ENCODE measurements at places on chromosomes 1 and 21.

DNA sequence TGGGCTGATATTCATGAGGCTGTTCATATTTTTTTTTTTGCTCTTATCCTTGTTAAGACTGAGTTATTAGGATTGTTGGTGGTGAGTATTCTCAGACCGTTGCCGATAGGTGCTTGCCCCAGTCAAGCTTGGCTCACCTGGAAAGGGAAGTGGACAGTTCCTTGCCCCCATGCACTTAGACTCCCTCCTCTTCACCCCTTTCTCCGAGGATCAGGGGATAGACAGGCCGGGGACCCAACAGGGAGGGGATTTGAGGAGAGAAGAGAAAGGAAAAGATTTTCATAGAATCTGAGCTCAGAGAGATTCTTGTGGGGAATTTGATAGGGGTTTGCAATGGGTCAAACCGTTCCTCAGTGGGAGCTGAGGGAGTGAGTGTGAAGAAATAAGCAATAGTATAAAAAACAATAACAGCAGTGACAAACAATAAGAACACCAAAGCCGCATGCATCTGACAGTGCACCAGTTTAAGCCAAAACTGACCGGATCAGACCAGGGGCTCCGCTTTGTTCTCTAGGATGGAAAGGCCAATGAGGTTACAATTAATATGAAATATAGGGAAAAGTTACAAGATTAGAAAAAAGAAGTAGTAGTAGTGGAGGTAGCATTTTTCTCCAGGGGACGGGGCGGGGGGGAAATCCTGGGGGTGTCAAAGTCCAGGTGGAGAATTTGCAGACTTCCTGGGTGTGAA lies 8.9 kb downstream of the PAX7 start:
- DNase-seq, result no peak

DNA sequence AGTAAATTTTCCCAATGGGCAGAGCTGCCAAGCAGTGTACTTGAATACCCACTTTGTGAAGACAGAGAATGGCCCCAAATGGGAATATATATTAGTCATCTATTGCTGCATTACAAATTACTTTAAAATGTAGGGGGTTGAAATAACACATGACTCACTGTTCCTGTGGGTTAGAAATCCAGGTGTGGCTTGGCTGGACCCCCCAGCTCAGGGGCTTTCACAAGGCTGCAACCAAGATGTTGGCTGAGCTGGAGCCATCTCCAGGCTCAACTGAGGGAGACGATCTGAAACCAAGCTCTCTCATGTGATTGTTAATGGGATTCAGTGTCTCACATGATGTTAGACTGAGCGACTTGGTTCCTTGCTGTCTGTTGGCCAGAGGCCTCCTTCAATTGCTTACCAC lies 33.4 kb upstream of the ARHGAP29 start:
- DNase-seq, result no peak

DNA sequence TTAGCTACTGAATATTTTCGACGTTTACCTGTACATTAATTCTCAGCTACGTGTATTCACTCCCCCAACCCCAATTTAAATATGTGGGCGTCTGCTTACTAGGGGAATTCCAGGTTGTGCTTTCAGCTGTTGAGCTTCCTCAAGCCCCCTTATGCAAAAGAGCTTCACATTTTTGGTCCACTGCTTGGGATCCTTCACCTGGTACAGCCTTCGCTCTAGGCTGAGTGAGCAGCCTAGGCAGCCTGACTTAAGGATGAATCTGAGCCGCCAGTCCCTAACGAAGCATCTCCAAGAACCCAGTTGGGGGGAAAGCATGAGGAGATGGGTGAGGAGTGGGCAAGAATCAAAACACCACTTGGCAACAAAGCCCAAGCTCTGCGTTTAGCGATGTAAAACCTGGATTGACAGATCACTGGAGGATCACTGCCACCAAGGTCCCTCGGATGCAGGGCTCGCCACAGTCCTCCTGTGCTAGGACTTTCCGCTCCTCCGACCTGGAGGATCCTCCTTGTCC lies 674 bp downstream of the BCL10 start:
- no peak for DNase-seq

DNA sequence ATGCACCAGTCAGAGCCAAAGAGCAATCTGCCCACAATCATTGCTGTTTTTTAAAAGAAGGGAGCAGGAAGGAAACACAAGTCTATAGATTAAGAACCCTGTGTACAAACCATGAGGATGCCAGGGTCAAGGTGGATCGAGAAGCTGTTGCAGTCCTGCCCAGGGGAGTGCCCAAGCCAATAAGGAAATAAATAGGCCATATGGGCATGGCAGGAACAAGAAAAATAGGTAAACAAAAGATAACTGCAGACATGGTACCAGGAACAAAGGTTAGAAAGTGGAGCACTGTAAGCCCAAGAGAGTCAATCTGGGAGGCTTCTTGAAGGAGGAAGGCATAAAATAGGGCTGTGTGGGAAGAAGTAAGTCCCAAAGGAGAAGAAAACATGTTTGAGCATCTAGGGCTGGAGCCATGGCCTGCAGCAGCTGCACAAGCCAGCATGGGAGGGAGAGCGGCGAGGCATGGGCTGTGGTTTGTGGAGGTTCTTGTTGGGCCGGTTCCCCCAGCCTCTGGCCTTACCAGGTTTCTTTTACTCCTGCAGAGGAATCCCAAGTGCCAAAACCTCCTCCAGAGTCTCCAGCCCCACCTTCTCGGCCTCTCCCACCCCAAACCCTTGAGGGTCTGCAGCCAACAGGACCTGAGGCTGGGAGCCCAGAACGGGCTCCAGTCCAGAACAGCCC lies 13.6 kb downstream of the INAVA start:
- DNase-seq, result no peak

- DNase-seq, result no peak
Observed at GRCh38 chr1:106613861-106614260, 442.6 kb upstream of the PRMT6 start.

GRCh38 chr1:245180496-245181157 lies 25.8 kb downstream of the KIF26B start:
- DNase-seq, result no peak

GRCh38 chr21:33197496-33197895 lies 32.2 kb upstream of the IFNAR2 start:
- DNase-seq, result no peak

DNA sequence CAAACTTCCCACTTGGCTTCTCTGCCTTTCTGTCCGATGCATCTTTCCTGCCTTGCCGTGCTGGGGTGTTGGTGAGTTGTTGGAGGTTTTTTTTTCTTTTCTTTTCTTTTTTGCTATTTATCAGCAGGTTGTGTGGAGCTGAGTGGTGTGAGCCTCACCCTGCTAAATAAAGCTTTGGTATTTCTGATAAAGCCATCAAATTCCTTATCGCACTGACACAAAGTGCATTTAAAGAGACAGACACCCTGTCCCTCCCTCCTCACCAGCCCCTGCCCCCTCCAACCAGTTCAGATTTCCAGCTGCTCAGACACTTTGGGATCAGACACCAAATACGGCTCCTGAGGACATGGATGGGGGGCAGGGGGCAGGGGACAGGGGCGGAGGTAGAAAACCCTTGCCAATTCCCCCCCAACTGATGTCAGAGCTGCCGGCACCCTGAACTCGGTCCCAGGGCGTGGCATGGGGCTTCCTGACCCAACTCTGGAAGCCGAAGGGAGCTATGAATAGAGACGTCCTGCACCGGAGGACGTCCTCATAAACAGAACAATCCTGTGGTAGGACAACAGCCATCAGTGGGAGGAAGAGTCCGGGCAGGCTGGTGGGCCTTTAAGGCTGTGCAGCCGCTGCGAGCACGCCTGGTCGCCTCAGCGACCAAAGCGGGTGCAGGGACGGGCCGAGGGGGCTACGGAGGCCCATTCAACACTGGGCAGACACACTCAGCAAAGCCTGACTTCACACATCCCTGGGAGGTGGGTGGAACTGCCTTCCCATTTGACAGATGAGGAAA lies 79.0 kb downstream of the CASZ1 start:
- no peak for DNase-seq

GRCh38 chr1:171740356-171740863 lies 1.5 kb downstream of the VAMP4 start:
- no peak for DNase-seq

- DNase-seq, result peak; percentile 25
Observed at GRCh38 chr1:3695326-3696217, 43.3 kb downstream of the TP73 start.

DNA sequence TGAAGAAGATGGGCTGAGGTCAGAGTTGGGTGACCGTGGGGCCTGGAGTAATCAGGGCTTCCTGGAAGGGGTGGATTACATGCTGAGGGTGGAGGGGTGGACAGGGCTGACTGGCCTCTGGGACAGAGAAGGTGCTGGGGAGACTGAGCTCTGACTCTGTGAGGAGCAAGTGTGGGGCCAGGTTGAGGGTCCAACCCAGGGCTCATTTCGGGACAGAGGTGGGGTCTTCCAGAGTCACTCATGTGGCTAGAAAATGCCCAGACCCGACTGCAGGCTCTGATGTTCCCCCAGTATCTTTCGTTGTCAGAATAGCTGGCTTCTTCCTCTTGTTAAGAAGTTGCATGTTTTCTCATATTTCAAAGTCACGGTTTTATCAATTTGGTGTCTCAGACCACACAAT lies 311.8 kb downstream of the PTPRU start:
- DNase-seq, result no peak

DNA sequence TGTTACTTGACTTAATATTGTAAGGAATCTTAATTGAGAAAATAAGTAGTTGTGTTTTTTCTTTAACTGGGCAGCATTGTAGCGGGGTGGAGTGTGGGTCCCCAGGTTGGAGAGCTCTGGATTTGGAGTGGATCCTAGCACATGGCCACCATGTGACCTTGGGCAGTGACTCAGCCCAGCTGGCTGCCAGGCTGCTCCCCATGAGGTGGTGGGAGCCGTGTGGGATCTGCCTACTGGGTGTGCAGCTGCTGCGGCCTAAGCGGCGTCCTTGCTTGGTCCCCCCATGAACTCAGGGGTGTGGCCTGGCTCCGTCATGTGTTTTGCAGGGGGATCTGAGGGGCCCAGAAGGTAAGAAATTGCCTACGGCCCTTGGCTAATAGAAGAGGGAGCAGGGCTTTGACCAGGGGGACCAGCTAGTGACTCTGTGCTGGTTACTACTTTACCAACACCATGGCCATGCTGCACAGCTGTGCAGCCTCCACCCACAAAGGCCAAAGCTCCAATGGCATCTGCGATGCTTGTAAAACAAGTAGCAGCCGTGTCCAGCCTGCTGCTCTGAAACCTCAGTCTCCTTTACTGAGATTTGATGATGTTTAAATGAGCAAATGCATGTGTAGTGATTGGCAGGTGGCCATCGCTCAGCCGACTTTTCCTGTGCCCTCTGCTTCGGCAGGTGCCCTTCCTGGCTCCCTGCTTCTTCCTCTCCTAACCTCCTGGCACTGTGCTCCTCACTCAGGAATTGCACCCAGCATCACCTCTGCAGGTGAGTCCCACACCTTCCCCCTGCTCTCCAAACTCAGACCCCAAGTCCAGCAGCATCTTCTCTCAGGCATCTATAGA lies 68.3 kb downstream of the ADARB1 start:
- no peak for DNase-seq

DNA sequence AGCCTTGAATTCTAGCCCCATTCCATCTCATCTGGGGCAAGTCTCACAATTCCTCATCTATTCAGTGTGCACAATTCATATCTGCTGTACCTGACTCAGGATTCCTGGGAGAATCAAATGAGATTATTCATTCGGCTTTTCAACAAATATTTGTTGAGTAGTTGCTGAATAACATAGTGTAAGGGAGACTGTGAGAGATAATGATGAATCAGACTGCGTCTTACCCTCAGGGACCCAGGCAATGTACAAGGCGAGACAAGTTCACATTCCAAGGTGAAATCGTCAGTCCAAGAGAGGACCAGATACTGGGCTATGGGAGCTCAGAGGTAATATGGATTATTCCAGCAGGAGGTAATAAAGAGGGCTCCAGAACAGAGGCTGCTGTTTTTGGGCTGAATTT lies 67.8 kb upstream of the SMYD2 start:
- no peak for DNase-seq

- no peak for DNase-seq
Observed at GRCh38 chr1:184194236-184194635, 142.7 kb downstream of the TSEN15 start.

GRCh38 chr1:64909031-64909430 lies 57.3 kb downstream of the JAK1 start:
- DNase-seq, result no peak

- DNase-seq, result no peak
Observed at GRCh38 chr1:75074831-75075395, 59.3 kb upstream of the LHX8 start.

DNA sequence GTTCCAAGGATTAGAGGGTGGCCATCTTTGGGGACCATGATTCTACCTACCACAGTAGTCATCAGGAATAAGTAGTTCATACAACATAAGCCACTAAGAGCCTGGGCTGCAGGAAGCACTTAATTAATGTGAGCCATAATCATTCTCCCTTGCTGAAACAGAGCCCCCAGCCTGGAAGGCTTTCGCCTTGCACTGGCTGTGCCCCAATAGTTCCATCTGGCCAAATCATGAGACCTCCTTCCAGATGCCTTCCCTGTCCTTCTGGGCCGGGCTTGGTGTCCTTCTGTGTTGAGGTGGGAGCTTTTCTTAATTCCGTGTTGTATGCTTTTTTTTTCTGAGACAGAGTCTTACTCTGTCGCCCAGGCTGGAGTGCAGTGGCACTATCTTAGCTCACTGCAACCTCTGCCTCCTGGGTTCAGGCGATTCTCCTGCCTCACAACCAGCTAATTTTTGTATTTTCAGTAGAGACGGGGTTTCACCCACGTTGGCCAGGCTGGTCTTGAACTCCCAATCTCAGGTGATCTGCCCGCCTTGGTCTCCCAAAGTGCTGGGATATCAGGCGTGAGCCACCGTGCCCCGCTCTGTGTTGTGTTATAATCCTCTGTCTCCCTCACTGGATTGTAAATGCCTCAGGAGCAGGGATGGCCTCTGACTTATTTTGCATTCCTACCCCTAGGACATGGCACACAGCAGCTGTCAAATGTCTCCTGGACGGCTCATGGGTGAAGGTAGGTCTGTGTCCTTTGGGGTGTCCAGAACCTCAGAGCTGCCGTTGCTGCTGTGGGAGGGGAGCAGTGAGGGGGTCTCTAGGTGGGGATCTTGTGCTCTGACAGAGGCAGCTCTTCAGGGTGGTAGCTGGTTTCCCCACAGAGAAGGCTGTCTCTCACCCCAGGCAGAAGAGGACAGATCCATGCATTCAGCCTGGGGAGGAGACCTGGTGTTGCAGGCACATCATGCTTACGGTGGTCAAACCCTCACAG lies 10.1 kb downstream of the GNG4 start:
- DNase-seq, result no peak

GRCh38 chr1:218536296-218536986 lies 191.3 kb downstream of the TGFB2 start:
- no peak for DNase-seq

DNA sequence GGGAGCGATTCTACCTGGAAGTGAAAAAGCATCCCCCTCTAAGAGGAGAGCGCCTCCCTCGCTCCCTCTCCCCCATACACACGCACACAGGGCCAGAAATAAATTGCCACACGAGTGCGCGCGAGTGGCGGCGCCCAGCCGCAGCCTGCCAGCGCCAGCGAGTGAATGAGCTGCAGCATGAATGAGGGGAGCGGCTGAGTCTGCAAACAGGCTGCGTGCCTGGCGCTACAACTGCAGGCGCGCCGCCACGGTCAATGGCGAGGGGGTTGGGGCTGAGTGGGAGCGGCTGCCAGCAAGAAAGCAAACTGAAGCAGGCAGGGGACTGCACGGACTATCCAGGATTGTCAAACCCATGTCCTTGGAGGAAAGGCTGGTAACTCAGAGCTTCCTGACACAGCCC lies 2.2 kb downstream of the CAMK1G start:
- no peak for DNase-seq
